Left cardiac atrium (tissue), 4 donors: ENCODE measurements at places on chromosomes 7 and 10. TPM values are rescaled to one million over a fixed set of nuclear protein-coding genes. Genes with fewer than 3 reads are reported as not detected.

The ACHE gene
- total RNA-seq = 8.5 TPM

The TMEM139 gene
- total RNA-seq = 2.3 TPM

The CHRM2 gene
- 45.8 TPM for total RNA-seq

The MRLN gene
- total RNA-seq = not detected

The ADRA2A gene
- total RNA-seq = 4.3 TPM

The NACAD gene
- 3.9 TPM for total RNA-seq

The ARHGAP22 gene
- total RNA-seq = 6.0 TPM

The CTBP2 gene
- total RNA-seq = 30.8 TPM
